ENCODE measurements at places on chromosomes 11 and 22. TPM values are rescaled to one million over a fixed set of nuclear protein-coding genes. Genes with fewer than 3 reads are reported as not detected.

- DNase-seq = peak; percentile 1
These were observed 39.1 kb downstream of the MED15 start for GRCh38 chr22:20546541-20546950.

DNA sequence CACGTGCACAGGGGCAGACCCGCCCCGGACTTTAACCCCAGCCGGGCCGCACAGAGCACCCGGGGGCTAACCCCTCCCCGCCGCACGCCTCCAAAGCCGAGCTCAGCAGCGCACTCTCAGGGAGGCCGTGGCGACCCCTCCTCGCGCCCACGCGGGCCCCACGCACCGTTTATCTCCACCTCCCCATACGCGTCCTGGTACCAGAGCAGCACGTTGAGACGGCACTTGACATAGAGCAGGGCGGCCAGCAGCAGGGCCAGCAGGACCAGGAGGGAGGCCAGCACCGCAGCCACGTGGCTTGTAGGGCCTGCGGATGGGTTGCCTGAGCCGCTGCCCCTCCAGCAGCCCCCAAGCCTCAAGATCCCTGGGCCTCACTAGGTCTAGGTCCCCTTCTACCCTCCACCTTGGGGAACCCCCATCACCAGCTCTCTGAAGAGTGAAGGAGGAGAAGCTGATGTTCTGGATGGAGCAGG is 7.1 kb downstream of the SIGIRR start:
- no peak for DNase-seq

DNA sequence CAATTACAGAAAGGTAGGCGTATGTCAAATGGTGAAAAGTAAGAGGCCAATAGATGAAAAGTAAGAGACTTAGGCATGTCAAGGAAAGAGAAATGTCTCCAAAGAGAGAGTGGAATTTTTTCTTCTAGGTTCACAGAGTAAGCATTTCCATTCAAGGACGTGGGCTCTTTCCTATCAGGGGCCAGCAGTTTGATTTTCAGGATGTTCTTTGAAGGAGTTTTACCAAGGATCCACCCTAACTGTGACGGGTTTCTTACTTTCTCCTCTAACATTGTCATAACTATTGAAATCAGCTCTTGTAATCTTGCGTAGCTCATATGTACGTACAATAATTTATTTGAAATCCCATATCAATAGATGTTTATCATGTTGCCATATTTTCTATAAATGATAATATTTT is 2112.2 kb upstream of the RAG2 start:
- no peak for DNase-seq

DNA sequence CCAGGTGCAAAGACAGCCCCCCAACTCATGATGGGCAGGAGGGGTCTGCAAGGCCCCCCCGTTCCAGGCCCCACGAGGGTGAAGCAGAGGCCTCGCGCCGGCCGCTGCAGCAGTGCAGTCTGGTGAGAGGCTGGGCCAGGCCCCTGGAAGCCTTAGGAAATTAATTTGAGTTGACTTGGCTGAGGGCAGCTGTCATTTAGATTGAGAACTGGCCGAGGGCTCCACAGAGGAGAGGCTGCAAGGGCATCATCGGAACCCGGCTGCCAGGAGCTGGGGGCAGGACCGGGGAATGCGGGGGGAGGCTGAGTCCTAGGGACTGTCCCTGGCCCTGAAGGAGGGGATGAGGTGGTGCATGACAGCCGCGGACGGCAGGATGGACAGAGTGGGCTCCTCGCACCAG is 39.9 kb downstream of the MN1 start:
- DNase-seq = no peak

DNA sequence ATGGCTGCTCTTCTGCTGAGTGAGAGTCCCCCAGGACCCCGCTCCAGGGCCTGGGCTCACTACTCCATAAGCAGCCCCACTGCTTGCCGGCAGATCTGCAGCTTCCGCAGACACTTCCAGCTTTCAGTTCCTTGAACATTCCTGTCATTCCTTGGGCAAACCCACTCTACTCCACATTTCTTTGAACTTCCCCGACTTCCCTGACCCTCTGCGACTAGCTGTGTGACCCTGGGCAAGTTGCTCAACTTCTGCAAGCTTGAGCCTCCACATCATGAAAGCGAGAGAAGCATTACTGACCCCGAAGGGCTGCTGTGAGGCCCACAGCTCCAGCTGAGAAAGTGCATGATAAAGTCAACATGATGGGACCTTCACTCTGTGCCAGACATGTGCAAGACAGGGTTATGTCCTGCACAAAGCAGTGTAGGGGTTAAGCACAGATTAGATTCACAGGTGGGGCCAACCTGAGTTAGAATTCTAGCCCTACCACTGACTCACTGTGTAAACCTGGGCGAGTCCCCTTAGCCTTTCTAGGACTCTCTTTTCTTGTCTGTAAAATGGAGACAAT is 51.8 kb downstream of the THAP12 start:
- DNase-seq = peak; percentile 37

DNA sequence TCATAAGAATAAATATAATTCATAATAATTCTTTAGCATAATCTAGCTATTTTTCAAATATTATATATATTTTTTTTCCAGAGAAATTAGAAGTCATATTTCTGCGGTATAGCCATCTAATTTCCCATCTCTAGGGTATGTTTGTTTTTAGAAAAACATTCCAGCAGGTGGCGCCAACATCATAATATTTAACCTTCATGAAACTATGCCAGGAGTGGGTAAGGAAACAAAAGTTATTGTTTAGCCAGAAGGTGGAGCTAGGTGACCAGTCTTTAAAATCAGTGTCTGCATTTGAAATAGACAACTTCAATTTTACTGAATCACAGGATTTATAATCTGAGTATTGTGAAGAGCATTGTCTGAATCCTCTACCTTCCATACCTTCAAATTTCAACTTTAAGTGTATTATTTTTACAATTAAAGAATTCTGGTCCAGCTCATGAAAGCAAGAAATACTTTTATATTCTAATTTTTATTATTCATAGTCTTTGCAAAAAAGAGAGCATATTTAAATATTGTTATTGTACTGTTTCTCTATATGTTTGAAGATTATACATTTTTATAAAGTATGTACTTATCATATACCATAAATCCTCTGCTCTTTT is 15.7 kb upstream of the CCDC179 start:
- DNase-seq = no peak

- DNase-seq = no peak
These were observed 169.1 kb downstream of the CADM1 start for GRCh38 chr11:115334932-115335788.

DNA sequence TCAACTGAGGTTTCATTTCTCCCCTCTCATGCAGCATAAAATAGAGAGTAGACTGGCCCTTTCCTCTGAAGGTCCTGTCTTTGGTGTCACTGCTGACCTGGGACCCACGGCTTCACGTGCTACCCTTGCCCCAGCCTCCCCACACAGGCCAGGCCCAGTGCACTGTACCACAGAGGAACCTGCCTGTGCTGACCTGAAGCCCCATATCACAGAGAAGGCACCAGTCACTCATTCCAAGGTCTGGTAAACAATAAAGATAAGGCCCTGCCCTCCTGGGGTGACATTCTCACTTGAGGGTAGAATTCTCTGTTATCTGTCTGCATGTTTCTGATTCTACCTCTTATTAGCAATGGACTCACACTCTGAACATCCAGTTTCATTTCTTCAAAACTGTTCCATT is 51.3 kb downstream of the RPL27A start:
- no peak for DNase-seq

DNA sequence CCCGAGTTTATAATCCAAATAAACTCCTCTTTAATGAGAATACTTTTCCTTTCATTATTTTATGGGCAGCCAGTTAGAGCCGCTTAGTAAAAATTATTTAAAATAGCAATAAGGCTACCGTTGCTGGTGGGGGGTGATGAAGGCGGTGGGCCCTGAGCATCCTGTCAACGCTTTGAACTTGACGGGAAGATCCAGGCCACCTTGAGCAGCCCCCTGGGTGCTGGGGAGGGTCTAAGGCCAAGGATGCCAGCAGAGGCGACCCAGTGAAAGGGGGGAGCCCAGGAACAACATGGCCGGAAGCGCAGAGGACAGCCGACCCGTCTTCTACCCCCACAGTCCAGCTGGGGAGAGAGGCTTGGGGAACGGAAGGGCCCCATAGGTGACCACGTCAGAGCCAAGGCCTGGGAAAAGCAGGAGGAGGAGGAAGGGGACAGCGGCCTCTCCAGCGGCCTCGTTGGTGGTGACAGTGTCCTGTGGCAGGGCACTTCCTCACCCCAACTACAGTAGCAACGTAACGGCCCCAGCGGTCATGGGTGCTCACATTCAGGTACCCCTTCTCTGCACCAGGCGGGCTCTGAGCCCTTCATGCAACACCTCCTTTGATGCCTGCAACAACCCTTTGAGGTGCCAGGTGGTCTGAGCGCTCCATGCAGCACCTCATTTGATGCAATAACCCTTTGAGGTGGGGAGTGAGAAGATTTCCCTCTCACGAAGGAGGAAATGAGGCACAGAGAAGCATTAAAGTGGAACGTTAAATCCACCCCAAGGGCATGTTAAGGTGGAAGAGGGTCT is 695.3 kb downstream of the TBC1D22A start:
- DNase-seq = no peak

DNA sequence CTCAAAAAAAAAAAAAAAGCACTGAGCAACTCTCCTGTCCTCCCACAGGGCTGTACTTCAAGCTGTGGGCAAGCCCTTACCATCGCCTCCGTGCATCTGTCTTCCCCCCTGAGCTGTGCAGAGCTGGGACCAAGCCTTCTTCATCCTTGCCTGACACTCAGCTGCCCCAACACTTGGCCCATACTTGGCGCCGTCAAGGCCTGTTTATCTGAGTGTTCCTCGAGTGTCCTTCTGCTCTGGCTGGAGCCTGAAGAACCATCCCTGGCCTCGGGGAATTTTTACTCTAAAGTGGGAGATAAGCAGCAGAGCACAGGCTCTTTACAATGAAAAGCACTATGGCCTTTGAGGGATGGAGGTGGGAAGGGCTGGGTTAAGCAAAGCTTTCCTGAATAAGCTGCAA is 1.6 kb upstream of the TIRAP start:
- no peak for DNase-seq

DNA sequence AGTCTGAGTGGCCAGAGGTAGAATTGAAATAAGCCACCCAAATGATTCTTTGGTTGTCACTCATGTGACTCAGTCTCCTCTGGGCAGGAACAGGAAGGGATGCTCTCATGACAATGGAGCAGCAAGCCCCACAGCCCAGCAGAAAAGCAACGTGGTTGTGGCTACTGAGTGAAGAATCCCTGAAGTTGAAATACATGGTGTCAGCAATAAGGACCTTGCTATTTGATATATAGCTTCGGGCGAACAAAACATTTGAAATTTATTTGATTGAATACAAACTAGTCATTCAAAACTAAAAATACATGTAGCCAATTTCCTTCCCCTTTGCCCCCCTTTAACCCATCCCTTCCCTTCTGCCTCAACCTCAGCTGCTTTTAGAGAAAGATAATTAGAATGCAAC is 14.5 kb upstream of the DTX4 start:
- no peak for DNase-seq

DNA sequence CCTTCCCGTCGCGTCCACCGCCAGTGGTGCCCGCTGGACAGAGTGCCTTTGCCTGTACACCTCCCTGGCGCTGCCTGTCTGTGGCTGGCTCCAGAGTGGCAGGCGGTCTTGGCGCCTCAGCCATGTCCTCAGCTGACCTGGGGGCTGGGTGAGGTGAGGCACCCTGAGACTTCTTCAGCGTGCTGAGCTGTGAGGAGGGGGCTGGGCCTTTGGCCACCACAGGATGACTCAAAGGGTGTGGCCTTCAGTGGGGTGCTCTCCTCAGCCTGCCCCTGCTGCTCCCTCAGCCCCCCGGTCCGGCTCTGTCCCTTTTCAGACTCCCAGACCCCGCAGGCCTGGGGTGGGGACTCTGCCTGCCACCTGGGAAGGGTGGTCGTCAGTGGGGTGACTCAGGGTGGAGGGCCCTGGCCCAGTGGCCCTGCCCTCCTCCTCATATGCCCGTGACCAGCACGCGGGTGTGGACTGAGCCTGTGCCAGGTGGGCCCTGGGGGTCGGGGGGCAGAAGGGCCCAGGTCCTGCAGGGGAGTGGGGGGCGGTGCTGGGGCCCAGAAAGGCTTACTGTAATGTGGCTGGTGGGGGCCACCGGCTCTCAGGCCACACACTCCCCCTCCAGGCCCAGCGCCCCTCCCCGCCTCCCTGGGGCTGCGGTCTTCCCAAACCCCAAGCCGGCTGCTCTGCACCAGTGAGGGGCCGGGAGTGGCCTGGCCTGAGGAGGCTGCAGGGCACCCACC is 15.9 kb downstream of the CRELD2 start:
- DNase-seq = no peak

GRCh38 chr22:44431256-44431655 is 66.8 kb downstream of the RTL6 start:
- DNase-seq = no peak

GRCh38 chr11:24828938-24829605 is 332.2 kb downstream of the LUZP2 start:
- no peak for DNase-seq

GRCh38 chr11:125174686-125175085 is 10.1 kb downstream of the PKNOX2 start:
- no peak for DNase-seq

- peak; percentile 61 for DNase-seq
These were observed 30.5 kb downstream of the IFT27 start for GRCh38 chr22:36745301-36745995.

- no peak for DNase-seq
These were observed 9.9 kb downstream of the FXYD6 start for GRCh38 chr11:117866526-117866925.

DNA sequence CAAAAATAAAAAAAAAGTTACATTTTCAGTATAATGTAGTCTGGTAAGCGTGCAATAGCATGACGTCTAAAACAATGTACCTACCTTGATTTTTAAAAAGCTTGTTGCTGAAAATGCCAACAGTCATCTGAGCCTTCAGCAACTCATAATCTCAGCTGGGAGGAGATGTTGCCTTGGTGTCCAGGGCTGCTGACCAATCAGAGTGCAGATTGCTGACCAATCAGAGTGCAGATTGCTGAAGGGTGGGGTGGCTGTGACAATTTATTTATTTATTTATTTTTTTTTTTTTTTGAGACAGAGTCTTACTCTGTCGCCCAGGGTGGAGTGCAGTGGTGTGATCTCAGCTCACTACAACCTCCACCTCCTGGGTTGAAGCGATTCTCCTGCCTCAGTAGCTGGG is 17.8 kb downstream of the ZBED4 start:
- DNase-seq = no peak

The OR52A1 gene
- total RNA-seq = not detected

The OR51L1 gene
- not detected for total RNA-seq

The TYR gene
- not detected for total RNA-seq

The TSPAN32 gene
- not detected for total RNA-seq

All from chondrocyte (in vitro differentiated cells).